ENCODE measurements at places on chromosomes 11 and 22.

DNA sequence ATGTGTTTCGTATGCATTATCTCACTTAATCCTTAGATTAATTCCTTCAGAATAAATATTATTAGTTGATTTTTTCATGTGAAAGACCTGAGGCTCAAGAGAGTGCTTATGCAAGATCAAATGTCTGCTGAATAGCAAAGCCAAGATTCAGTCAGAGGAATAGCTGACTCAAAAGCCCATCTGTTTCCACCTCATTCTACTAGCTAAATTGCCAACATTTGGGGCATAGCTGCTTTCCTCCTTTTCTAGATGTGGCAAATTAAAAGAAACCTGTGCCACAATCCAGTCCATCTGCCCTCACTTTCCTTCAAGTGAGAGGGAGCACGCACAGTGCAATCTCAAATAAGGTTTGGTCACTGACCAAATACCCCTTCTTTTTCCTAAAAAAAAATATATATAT is 121.1 kb downstream of the PAX6 start:
- peak; percentile 72 for DNase-seq

DNA sequence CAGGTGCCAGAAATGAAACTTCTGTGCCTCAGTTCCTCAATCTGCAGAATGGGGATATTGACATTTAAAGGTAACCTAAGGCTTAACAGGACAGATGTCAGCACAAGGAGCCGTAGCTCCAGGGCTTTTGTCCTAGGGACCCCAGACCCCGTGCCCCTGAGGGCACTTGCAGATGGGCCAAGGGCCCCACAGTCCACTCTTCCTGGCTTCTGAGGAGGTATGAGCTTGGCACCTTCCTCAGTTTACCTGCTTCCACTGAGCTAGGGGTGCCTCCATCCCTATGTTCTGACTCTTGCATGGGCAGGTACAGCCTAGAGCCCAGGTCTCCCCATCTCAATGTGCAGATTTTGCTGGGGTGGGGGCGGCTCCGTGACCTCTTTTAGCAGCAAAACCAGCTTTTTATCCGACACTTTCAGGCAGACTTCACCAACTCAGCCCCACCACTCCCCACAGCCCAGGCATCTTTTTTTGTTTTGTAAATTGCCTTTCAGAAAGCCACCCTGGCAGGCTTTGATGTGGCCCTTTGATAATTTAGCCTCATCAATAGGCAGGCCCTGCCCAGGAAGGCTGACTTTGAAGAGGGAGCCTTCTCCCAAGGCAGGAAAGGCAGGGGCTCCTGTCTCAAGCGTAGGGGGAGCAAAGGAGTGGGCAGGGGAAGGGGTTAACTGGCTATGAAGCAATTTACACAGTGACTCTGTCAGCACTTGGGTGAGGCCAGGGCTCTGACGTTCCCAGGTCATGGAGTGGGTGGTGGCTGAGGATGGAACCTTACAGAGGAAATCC is 23.7 kb upstream of the FGF3 start:
- no peak for DNase-seq

GRCh38 chr11:63888170-63889086 is 28.5 kb downstream of the RCOR2 start:
- peak; percentile 48 for DNase-seq

- no peak for DNase-seq
Observed at GRCh38 chr11:2998073-2998850, 6.1 kb upstream of the NAP1L4 start.

DNA sequence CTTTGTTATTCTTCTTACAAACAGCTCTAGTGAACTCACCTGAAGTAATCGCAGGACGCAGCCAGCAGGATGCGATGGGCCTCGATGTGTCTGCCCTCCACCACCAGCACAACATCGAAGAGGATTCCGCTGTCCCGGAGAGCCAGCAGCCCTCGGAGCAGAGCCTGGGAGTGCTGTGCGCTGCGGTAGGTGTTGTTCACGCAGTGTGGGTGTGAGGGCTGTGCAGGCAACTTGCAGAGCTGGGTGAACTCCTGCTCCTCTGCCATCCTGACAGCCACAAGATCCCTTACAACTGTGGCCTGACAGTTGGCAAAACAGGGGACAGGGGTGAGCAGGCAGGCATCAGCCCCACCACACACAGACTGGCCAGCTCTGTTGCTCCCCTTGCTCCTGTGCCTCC is 6.6 kb downstream of the KLHL22 start:
- DNase-seq, result no peak

- no peak for DNase-seq
Observed at GRCh38 chr11:111456086-111456858, 55.9 kb downstream of the BTG4 start.

- DNase-seq, result no peak
Observed at GRCh38 chr22:49502126-49502826, 325.4 kb downstream of the BRD1 start.

GRCh38 chr11:106670069-106670468 is 348.2 kb downstream of the GUCY1A2 start:
- no peak for DNase-seq

DNA sequence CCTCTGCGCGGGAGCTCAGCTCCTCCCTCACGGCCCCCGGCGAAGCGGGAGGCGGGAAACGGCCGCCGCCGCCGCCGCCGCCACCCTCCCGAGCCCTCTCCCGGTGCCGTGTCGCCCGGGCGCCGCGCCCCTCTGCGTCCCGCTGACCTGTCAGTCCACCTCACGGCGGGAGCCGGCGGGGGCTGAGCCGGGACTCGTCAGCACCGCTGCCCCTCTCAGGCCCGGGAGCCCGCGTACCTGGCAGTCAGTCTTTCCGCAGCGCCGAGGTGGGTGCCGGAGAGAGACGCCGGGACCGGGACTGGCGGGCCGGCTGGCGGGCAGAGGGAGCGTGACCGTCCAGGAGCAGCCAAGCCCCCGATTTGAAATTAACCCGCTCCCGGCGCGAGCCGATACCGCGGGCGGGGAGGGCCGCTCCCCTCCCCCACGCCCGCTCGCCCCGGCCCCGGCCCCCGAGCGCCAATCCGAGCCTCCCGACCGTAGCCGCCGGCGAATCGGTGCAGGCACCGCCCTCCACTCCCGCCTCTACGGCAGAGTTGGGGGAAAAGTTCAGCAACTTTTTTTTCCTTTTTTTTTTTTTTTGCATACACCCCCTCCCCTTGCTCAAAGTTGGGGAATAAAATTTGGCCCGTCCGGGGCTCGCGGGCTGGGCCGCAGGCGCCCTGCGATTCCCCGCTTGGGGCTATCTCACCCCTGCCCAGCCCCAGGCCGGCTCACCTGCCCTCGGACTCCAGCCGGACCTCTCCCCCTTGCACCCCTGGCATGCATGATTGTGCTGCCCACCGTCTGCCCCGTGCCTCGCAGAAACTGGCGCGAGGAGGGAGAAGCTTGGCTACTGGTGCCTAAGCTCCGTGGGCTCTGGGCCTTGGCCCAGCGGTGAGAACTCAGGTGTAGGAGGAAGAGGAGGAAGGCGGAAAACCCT is 774 bp upstream of the E2F8 start:
- no peak for DNase-seq

GRCh38 chr11:7034019-7034418 is 13.7 kb downstream of the NLRP14 start:
- no peak for DNase-seq

- no peak for DNase-seq
Observed at GRCh38 chr11:110071197-110071596, 22.0 kb upstream of the ZC3H12C start.

GRCh38 chr22:29700900-29701154 is 19.0 kb upstream of the CABP7 start:
- DNase-seq, result no peak

DNA sequence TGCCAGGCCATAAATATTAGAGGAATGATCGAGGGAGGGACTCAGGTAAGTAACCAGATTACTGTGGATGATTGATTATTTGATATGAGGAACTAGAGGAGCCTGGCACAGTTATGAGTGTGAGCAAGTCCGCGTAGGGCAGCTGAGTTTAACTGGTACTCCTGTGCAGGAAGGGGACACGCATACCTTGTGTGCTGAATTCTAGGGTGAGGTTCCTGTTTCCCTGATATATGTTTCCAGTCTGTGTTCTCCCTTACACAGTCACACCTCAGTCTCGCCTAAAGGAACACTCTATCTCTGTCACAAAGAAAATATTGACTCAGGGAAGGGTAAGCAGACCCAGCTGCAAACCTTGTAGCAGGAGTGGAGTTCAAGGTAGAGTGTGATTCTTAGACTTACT is 17.4 kb downstream of the SGSM3 start:
- DNase-seq, result no peak

GRCh38 chr22:40791241-40791640 is 27.9 kb downstream of the SLC25A17 start:
- peak; percentile 16 for DNase-seq

- DNase-seq, result no peak
Observed at GRCh38 chr22:30718938-30719337, 24.3 kb downstream of the OSBP2 start.

DNA sequence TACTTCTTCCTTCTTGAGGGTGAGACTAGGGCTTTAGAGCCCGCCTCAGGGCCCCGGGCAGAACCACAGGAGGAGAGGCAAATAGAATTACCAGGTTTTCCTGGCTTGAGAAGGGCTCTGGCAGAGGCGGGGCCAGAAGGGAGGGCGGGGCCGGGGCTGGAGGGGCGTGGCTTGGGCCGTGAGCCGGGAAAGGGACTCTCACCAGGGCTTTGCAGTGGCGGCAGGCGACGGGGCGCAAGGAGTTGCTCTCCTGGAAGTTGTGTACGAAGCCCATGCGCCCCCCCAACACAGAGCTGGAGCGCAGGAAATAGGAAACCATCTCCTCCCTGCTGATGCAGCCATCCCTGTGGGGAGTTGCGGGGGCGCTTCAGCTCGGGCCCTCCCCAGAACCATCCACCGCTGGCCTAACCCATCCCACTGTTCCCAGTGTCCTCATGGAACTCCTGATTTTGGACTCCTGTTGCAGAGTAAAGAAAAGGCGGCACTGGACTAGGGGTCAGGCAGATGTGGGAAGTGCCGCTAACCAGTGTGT is 6.9 kb upstream of the NRXN2 start:
- no peak for DNase-seq

DNA sequence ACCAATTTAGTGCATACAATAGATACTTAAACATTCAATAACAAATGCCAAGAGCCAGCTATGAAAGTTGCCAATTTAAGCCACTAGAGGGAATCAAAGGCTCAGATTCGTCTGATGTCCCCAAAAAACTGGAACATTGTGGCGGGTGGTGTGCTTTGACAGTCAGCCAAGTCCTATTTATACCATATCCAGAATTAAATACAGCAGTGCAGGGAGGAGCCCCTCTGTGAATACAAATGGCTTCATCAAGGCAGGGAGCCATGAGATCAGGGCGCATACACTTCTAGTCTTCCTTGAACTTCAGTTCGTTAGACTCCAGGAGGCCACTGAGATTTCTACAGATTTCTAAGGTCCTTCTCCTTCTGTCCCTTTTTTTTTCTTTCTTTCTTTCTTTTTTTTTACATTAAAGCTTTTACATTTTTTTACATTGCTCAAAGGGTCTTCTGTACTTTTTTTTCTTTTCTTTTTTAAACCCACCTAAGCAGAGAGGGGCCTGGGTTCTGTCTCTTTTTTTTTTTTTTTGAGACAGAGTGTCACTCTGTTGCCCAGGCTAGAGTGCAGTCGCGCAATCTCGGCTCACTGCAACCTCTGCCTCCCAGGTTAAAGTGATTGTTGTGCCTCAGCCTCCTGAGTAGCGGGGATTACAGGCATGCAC is 41.5 kb upstream of the HSPA8 start:
- DNase-seq, result peak; percentile 91

- no peak for DNase-seq
Observed at GRCh38 chr11:125481531-125481930, 14.5 kb downstream of the FEZ1 start.

DNA sequence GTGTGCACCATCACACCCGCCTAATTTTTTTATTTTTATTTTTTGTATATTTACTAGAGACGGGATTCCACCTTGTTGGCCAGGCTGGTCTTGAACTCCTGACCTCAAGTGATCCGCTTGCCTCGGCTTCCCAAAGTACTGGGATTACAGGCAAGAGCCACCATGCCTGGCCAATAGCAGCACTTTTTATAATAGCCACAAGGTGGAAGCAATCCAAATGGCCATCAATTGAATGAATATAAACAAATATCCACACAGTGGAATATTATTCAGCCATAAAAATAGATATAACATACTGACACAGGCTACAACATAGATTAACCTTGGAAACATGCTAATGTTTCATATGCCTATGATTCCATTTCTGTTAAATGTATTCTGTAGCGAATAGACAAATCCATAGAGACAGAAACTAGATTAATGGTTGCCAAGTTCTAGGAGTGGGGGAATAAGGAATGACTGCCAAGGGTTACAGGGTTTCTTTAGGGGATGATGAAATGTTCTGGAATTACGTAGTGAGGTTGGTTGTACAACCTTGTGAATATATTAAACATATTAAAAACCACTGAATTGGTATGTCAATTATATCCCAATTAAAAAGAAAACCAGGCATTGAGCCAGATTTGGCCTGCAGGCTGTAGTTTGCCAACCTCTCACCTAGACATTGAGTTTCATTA is 4.8 kb downstream of the VPS51 start:
- DNase-seq, result peak; percentile 61

DNA sequence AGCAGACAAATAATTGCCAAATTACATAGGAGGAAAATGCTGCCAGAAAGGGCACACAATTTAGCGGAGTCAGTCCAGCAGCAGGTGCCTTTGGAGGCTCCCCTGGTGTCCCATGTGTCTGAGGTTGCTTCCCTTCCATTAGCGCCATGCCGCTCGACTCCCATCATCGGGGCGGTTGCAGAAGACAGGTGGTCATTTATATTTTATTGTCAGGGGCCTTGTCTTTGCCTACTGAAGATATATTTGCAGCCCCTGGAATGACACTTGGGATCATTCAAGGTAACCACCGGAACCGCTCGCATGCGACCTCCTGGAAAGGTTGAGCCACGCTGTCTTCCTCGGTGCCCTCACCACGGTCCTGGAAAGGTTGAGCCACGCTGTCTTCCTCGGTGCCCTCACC is 298.3 kb downstream of the TBC1D22A start:
- no peak for DNase-seq

DNA sequence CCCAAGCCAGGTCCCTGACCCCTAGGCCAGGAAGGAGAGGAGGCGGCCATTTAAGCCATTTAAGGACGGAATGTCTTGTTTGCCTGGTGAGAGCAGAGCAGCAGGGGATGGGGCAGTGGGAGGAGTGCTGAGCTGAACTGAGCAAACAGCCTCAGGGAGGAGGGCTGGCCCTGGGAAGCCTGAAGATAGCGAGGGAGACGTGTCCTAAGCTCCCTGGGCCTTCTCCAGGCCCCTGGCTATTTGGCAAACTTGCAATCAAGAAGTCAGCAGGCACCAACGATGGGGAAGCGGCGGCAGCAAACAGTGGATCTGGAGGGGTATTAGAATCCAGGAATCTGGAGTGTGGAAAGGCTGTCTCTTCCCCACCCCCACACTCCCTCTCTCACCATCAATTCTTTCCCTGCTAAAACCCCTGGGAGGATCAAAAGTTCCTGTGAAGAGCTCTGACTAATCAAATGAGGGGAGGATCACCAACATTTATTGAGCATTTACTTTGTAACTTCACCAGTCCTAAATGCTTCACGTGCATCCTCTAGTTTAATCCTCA is 8.8 kb downstream of the BCL9L start:
- peak; percentile 89 for DNase-seq

DNA sequence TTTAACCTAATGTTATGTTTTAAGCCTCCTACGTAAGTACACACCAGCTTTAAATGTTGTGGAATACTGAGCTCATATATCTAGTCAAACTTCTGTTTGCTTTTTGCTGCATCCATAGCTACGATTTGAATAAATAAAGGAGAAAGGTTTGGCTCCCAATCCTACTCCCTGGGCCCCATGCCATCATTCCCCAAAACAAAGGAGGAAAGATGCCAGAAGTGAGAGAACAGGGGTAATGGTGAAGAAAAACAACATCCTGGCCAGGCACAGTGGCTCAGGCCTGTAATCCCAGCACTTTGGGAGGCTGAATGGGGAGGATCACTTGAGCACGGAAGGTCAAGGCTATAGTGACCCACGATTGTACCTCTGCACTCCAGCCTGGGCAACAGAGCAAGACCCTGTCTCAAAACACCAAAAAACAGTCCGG is 26.5 kb downstream of the SCGB1A1 start:
- peak; percentile 95 for DNase-seq

Measured in fibroblast of the aortic adventitia (primary cell).